MCF 10A (cell line): ENCODE measurements at places on chromosomes 13 and 19. TPM values are rescaled to one million over a fixed set of nuclear protein-coding genes. Genes with fewer than 3 reads are reported as not detected.

The ZNF8 gene
- total RNA-seq, result 4.9 and 5.1 TPM in 2 replicates

The SULT2B1 gene
- not detected in 2 replicates for total RNA-seq

The ZNF580 gene
- total RNA-seq, result 38.9 and 44.9 TPM in 2 replicates

The MRPS12 gene
- 38.1 and 53.3 TPM in 2 replicates for total RNA-seq

The MIPEP gene
- 19.1 and 24.7 TPM in 2 replicates for total RNA-seq

The KDELR1 gene
- 113 and 134 TPM in 2 replicates for total RNA-seq

The SYNE4 gene
- 0.14 and 0.91 TPM in 2 replicates for total RNA-seq

The HSD17B14 gene
- total RNA-seq, result 0.26 and 0.32 TPM in 2 replicates

The ZNF546 gene
- 5.2 and 6.3 TPM in 2 replicates for total RNA-seq

The ZNF837 gene
- total RNA-seq, result 1.5 and 1.7 TPM in 2 replicates

The TEX26 gene
- not detected in 2 replicates for total RNA-seq

The SLC7A1 gene
- 154 and 194 TPM in 2 replicates for total RNA-seq

The TMPRSS9 gene
- not detected in 2 replicates for total RNA-seq

The CABP5 gene
- total RNA-seq, result not detected in 2 replicates

The ANGPTL4 gene
- 12.6 and 32.8 TPM in 2 replicates for total RNA-seq

The IGFLR1 gene
- total RNA-seq, result 3.6 and 4.2 TPM in 2 replicates

The CBY2 gene
- not detected in 2 replicates for total RNA-seq

The ELSPBP1 gene
- not detected in 2 replicates for total RNA-seq

The POSTN gene
- total RNA-seq, result 44.0 and 73.0 TPM in 2 replicates

The TNFRSF19 gene
- total RNA-seq, result not detected in 2 replicates

The ZIC5 gene
- total RNA-seq, result not detected in 2 replicates

The NEK3 gene
- total RNA-seq, result 18.1 and 23.7 TPM in 2 replicates

The CGB1 gene
- not detected in 2 replicates for total RNA-seq

The EXOC3L2 gene
- total RNA-seq, result not detected in 2 replicates

The GRIK5 gene
- total RNA-seq, result 1.6 and 1.8 TPM in 2 replicates

The CLIP3 gene
- total RNA-seq, result 1.2 and 2.3 TPM in 2 replicates

The ADGRE1 gene
- total RNA-seq, result not detected in 2 replicates

The MBNL2 gene
- 74.3 and 85.8 TPM in 2 replicates for total RNA-seq

The ZNF540 gene
- total RNA-seq, result 1.1 TPM in 2 replicates

The RGS9BP gene
- total RNA-seq, result 0.16 and 0.69 TPM in 2 replicates

The S1PR2 gene
- 0.64 and 0.89 TPM in 2 replicates for total RNA-seq

The CD209 gene
- not detected in 2 replicates for total RNA-seq

The NEK5 gene
- total RNA-seq, result 0.21 and 0.61 TPM in 2 replicates

The SHANK1 gene
- 0.10 and 0.44 TPM in 2 replicates for total RNA-seq

The VPS36 gene
- total RNA-seq, result 42.8 and 43.4 TPM in 2 replicates

The ZC3H4 gene
- total RNA-seq, result 41.4 and 41.8 TPM in 2 replicates

The MAP4K1 gene
- total RNA-seq, result 0.56 and 1.9 TPM in 2 replicates

The TNNT1 gene
- 32.3 and 46.8 TPM in 2 replicates for total RNA-seq

The CEACAM21 gene
- total RNA-seq, result not detected in 2 replicates

The RNF225 gene
- 0.63 and 0.98 TPM in 2 replicates for total RNA-seq

The ZNF799 gene
- total RNA-seq, result 1.0 and 1.8 TPM in 2 replicates

The UQCR11 gene
- total RNA-seq, result 211 and 256 TPM in 2 replicates

The TUBGCP3 gene
- total RNA-seq, result 28.1 and 35.7 TPM in 2 replicates

The KLF1 gene
- total RNA-seq, result not detected in 2 replicates

The CEACAM20 gene
- total RNA-seq, result not detected in 2 replicates

The ZNF69 gene
- not detected in 2 replicates for total RNA-seq

The SLC15A1 gene
- not detected in 2 replicates for total RNA-seq

The BEST2 gene
- 0.70 and 0.83 TPM in 2 replicates for total RNA-seq

The CGB8 gene
- 1.3 TPM in 1 of 2 replicates, not detected in the other for total RNA-seq

The NLRP12 gene
- total RNA-seq, result not detected in 2 replicates

The ANKLE1 gene
- 0.16 and 1.0 TPM in 2 replicates for total RNA-seq

The FFAR3 gene
- total RNA-seq, result not detected in 2 replicates

The DLL3 gene
- total RNA-seq, result 0.56 and 0.68 TPM in 2 replicates

The COX7A1 gene
- total RNA-seq, result not detected in 2 replicates

The APC2 gene
- 0.15 and 0.23 TPM in 2 replicates for total RNA-seq

The SEMA6B gene
- 0.20 and 0.54 TPM in 2 replicates for total RNA-seq

The LGI4 gene
- 0.91 TPM in 1 of 2 replicates, not detected in the other for total RNA-seq
